ENCODE measurements at places on chromosomes 5 and 9.

DNA sequence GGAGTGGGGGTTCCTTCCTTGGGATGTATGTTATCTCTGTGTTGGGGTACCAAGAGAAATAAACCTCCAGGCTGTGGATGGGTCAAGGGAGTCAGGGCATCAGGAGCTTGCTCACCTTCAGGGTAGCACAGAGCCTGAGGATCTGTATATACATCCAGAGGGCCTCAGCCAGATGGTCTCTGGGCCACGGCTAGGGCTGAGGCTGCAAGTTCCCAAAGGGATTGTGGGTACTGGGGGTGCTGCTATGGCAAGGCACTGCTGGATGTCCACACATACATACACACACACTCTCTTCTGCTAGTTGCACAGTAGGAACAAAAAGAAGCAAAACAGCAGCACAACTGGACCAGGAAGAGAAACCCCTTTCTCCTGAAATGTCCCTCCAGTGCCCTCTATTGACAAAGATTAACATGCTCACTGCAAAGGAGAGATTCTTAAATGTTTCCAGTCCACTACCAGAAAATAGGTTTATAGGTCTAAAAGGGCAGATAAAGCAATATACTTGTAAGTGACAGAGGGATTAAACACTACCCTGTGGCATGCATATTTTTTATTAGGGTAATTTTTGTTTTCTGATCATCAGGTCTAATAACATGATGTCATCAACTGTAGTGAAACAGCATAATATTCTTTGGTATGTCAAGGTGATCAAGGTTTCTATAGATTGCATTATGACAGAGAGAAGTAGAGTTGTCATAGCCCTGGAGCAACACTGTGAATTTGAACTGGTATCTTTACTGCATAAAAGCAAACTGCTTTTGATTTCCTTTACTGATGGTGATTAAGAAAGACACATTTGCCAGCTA is 56.3 kb upstream of the KCNN2 start:
- DNase-seq = peak; percentile 62

DNA sequence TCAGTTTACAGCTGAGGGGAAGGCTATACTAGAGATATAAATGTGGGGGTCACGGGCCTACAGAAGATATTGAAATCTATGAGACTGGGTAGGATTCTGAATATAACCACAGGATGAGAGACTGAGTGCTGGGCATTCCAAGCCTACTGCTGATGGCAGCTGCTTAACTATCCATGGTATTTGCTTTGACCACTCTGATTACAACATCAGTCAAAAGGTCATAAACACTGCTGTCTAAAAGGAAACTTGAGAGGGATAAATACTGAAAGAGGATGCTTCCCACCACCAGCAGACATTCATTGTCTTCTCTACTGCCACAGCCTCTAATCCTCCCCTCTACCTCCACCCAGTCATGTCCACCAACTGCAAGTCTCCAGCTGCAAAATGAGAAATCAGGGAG is 3.8 kb downstream of the ZNF622 start:
- peak; percentile 94 for DNase-seq

GRCh38 chr5:111559680-111560079 is 47.3 kb upstream of the STARD4 start:
- no peak for DNase-seq

GRCh38 chr9:127897193-127897692 is 2.2 kb downstream of the ST6GALNAC6 start:
- peak; percentile 92 for DNase-seq

- no peak for DNase-seq
Measured at GRCh38 chr5:117461966-117462365, 887.3 kb upstream of the SEMA6A start.

DNA sequence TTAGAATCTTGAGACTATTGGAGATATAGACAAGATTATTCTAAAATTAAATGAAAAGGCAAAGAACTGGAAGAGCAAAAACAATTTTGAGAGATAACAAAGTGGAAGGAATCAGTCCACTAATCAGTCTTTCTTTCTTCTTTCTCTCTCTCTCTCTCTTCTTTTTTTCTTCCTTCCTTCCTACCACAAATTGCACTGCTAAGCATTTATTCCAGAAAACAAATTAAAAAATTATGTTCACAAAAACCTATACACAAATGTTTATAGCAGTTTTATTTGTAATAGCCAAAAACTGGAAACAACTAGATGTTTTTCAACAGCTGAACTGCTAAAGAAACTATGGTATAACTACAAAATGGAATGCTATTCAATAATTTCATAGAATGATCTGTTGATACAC is 291.9 kb upstream of the FTMT start:
- DNase-seq = no peak

GRCh38 chr5:144404672-144405071 is 234.0 kb downstream of the KCTD16 start:
- no peak for DNase-seq

GRCh38 chr5:76152700-76153099 is 69.5 kb downstream of the SV2C start:
- no peak for DNase-seq

- no peak for DNase-seq
Measured at GRCh38 chr5:160901656-160902055, 49.6 kb upstream of the ATP10B start.

GRCh38 chr9:108212184-108212583 is 643.6 kb downstream of the ACTL7B start:
- peak; percentile 6 for DNase-seq

DNA sequence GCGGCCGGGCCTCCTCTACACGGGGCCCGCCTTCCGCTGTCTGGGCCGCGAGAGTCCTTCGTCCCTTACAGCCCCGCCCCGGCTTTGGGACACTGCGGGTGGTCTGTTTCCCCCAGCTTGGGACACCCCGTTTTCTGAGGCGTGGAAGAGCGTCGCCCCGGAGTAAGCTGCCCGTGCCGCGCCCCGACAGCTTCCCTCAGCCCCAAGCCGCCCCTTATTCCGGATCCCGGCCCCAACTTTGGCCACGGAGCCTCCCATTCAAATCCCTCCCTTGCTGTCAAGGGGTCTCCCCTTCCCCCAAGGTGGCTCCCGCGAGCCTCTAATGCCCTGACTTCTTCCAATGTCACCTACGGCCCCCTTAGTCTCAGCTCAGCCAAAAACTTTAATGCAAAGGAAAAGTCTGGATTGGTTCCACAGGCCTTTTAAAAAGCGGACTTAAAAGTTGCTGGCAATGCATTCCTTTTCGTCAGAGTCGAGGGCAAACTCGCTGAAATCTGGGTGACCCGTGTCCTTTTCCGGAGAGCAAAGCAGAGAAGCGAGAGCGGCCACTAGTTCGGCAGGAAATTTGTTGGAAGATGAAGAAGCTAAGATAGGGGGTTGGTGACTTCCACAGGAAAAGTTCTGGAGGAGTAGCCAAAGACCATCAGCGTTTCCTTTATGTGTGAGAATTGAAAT is 19.8 kb downstream of the EXOSC2 start:
- DNase-seq = peak; percentile 61
